Activated naive CD8-positive, alpha-beta T cell treated with anti-CD3 and anti-CD28 coated beads for 36 hours (primary cell): ENCODE measurements at places on chromosomes 7 and 10.

DNA sequence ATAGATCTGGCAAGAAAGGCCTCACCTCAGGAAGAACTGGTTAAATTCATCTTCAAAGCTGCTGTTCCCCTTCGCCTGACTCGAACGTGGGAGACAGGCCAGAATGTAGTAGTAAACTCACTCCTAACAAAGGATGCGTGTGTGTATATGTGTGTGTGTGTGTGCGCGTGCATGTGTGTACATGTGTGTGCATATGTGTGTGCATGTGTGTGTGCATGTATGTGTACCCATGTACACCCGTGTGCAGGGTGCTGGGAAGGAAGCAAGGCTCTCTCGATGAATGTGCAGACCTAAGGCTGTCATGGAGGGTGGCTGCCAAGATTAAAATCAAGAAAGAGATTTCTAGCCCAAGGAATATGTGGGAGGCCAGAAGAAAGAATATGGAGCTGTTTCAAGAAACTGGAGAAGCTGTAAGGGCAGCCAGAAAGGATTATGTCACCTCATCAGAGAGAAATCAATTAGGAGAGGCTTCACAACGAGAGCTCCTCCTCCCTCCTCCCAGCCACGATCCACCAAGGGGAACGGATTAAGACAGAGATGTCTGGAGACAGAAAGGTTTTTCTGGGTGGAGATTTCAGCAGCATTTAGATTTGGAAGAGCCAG, 34.0 kb upstream of the LBX1 start:
- no peak for DNase-seq
- H3K4me1 ChIP-seq = no peaks in the 10 kb centered on the region
- no peaks in the 10 kb centered on the region for H3K36me3 ChIP-seq
- H3K27ac ChIP-seq = no peak overlapping the region
- H3K4me3 ChIP-seq = no peak overlapping the region

- no peak overlapping the region for H3K27ac ChIP-seq
- peak overlapping the region; percentile 84 for H3K4me3 ChIP-seq
- H3K4me1 ChIP-seq = peaks cover 4% of the 10 kb centered on the region
These were observed 1.2 kb downstream of the KCNMA1 start for GRCh38 chr10:77636282-77636966.

GRCh38 chr10:28569506-28570159, 36.7 kb downstream of the WAC start:
- H3K27ac ChIP-seq = peak overlapping the region; percentile 36
- DNase-seq = no peak
- H3K36me3 ChIP-seq = peaks cover 56% of the 10 kb centered on the region
- peaks cover 68% of the 10 kb centered on the region for H3K4me1 ChIP-seq

DNA sequence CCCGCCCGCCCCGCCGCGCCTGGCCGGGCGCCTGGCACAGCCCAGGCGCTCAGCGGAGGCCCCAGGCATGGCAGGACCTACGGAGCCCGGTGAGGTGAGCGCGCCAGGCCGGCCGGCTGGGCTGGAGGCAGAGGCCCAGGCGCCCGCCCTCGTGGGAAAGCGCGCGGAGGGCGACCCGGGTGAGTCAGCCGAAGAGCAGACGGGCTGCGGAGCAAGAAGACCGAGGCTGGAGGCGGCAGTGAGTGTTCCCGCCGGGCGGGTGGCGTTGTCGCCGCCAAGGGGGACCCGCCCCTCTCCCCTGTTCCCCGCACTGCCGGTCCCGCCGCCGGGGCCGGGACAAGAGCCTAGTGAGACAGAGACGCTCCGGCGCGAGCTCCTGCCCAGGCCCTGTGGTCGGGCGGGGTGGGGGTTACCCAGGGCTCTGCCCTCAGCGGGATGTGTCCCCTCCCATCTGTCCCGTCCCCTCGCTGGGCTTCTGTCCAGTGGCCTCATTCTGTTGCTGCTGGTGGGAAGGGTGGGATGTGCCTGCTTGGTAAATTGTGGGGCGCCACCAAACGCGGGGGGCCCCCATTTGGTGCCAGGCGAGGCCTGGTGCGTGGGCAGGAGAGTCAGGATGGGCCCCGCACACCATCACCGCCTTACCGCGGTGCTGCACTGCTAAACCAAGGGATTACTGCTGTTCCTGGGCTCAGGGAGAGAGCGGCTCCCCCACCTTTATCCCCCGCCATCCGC, 17.0 kb upstream of the NODAL start:
- H3K36me3 ChIP-seq = no peaks in the 10 kb centered on the region
- H3K4me1 ChIP-seq = peaks cover 3% of the 10 kb centered on the region
- no peak overlapping the region for H3K27ac ChIP-seq
- peaks cover 58% of the 10 kb centered on the region for H3K27me3 ChIP-seq
- peak; percentile 68 for DNase-seq

GRCh38 chr7:129066290-129067131, 11.6 kb upstream of the TNPO3 start:
- DNase-seq = no peak
- H3K27me3 ChIP-seq = peaks cover 17% of the 10 kb centered on the region
- no peaks in the 10 kb centered on the region for H3K4me1 ChIP-seq
- no peak overlapping the region for H3K4me3 ChIP-seq

GRCh38 chr7:105591522-105591921, 10.2 kb upstream of the EFCAB10 start:
- peaks cover 1% of the 10 kb centered on the region for H3K27me3 ChIP-seq
- DNase-seq = no peak
- no peaks in the 10 kb centered on the region for H3K36me3 ChIP-seq
- no peak overlapping the region for H3K4me3 ChIP-seq
- no peak overlapping the region for H3K27ac ChIP-seq

DNA sequence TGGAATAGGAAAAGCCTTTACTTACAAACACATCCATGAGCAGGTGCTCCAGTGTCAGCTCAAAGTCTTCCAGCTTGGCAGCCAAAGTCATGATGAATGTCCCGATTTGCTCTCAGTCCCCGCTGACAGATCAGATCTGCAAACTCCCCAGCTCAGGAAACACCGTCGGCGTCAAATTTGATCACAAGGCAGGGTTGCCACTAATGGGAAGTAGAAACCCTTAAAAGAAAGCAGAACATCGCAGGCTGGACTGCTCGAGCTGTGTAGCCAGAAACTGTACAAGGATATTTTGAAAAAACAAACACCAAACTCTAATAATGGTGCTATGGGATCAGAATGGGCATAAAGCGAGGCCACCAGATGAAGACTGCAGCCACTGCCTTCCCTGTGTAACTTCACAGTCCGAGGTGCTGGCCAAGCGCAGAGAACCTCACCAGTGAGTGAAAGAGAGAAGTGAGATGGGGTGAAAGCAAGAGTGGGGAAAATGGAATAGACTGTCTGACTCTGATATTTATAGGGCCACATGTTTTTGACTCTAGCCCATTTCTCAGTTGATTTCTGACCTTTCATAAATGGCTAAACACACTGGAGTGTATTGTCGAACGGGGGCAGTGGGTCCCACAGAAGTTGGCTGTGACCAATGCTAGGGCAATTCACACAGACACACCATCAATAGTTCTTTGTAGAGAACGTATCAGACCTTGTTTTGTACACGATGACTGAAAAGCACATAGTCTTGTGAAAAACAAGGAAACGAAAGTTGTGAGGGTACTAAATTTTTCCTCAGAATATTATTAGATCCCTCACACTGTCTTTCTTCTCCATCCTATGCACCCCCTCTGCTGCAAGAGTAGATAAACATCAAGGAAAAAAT, 306.2 kb downstream of the FRMD4A start:
- H3K27ac ChIP-seq = no peak overlapping the region
- H3K36me3 ChIP-seq = no peaks in the 10 kb centered on the region
- H3K27me3 ChIP-seq = peaks cover 25% of the 10 kb centered on the region
- H3K4me1 ChIP-seq = peaks cover 8% of the 10 kb centered on the region

DNA sequence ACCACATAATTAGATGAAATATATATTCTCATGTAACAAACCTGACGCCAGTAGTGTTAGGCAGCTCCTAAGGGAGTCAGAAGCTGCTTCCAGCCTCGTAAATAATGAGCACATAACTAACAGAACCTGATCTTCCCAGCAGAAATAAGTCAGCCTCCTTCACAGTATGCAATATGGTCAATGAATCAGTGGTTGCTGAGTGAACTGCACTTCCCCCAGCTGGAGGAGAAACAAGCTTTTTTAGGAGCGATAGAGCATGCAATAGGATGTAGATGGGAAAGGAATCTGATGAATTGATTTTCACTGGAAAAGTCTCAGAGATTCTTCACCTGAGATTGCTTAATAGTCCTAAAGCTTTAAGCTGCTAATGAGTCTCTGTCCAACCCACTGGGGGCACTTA, 337.2 kb upstream of the LRGUK start:
- H3K27me3 ChIP-seq = no peaks in the 10 kb centered on the region
- H3K27ac ChIP-seq = no peak overlapping the region
- no peaks in the 10 kb centered on the region for H3K4me1 ChIP-seq
- H3K4me3 ChIP-seq = no peak overlapping the region
- no peak for DNase-seq

- H3K27me3 ChIP-seq = no peaks in the 10 kb centered on the region
- DNase-seq = no peak
- H3K36me3 ChIP-seq = peaks cover 4% of the 10 kb centered on the region
- H3K27ac ChIP-seq = peak overlapping the region; percentile 29
These were observed 1.1 kb downstream of the JMJD1C start for GRCh38 chr10:63464402-63465292.

- H3K36me3 ChIP-seq = peaks cover 15% of the 10 kb centered on the region
- H3K27ac ChIP-seq = no peak overlapping the region
- H3K27me3 ChIP-seq = no peaks in the 10 kb centered on the region
- no peak for DNase-seq
These were observed 122.2 kb upstream of the LRGUK start for GRCh38 chr7:134004829-134005505.

GRCh38 chr7:133681529-133681928, 428.7 kb downstream of the EXOC4 start:
- no peak overlapping the region for H3K4me3 ChIP-seq
- peaks cover 3% of the 10 kb centered on the region for H3K4me1 ChIP-seq
- H3K27ac ChIP-seq = no peak overlapping the region
- no peaks in the 10 kb centered on the region for H3K27me3 ChIP-seq
- no peak for DNase-seq
- peaks cover 26% of the 10 kb centered on the region for H3K36me3 ChIP-seq

DNA sequence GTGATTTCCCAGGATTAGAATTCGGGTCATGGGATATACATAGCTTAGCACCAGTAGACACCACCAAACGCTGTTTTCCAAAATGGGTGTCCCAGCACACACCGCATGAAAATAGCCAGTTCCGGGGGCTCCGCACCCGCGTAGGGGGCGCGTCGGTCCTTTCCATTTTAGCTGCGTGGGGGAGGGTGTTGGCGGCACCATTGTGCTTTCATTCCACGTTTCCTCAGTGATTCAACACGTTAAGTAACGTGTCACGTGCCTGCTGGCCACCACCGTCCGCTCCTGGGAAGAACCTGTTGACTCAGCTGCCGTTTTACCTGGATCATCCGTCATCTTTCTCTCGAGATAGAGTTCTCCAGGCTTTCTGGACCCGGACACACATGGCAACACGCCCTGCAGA, 25.6 kb upstream of the ADGRA1 start:
- H3K36me3 ChIP-seq = no peaks in the 10 kb centered on the region
- no peak for DNase-seq
- no peak overlapping the region for H3K4me3 ChIP-seq
- H3K4me1 ChIP-seq = peaks cover 12% of the 10 kb centered on the region
- peaks cover 7% of the 10 kb centered on the region for H3K27me3 ChIP-seq

DNA sequence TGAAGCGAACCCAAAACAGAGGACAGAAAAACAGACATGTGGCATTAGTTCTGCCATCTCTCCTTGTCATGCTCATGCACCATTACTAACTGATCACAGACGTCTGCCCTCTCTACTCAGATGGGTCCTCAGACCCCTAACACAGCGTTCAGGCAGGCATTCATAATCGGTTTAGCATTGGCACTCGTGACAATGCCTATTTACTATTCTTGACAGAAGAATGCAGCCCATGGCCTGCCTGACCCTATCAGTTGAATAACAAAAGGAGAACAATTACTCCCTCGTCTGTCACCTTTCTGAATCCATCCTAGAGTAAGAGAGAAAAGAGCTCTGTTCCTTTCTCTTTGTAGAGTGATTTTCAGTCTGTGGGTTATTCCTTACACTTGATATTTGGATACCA, 194.6 kb upstream of the PHYHIPL start:
- no peaks in the 10 kb centered on the region for H3K4me1 ChIP-seq
- DNase-seq = no peak
- H3K4me3 ChIP-seq = no peak overlapping the region
- peaks cover 3% of the 10 kb centered on the region for H3K27me3 ChIP-seq
- no peak overlapping the region for H3K27ac ChIP-seq

DNA sequence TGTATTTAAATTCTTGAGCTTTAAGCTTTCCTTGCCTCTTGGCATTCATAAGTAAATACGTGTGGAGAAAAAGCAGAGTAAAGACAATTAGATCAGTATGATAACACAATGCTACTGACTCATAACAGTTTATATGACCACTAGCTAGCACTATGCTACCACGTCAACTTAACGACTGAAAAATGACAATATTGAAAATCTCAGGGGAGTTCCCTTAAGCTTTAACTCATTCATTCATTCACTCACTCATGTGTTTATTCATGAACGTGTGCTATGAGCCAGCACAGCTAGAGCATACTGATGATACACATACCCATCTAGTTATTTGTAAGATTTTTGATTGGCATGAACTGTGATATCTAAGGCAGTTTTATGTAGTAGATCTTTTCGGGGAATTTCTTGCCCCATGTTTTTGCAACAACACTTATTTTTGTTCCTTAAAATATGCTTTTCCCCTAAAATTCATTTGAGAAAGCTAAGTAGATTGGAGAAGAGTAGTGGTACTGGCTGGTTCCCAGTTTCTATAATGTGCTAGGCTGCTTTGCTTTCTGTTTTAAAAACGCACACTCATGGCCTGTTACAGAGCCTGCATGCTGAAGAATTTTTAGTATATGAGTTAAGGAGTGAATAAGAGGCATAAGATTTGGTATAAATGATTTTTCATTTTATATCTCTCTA, 57.4 kb upstream of the ACBD5 start:
- no peaks in the 10 kb centered on the region for H3K27me3 ChIP-seq
- no peak overlapping the region for H3K4me3 ChIP-seq
- peaks cover 1% of the 10 kb centered on the region for H3K4me1 ChIP-seq
- no peaks in the 10 kb centered on the region for H3K36me3 ChIP-seq
